Activated CD4-positive, alpha-beta T cell treated with anti-CD3 and anti-CD28 coated beads, Interleukin-2, amount 50 U/mL, for 48 hours (primary cell): ENCODE measurements at places on chromosomes 3 and 15.
A peak's percentile ranks its signal among the peaks of the same experiment; 100 is the strongest.

DNA sequence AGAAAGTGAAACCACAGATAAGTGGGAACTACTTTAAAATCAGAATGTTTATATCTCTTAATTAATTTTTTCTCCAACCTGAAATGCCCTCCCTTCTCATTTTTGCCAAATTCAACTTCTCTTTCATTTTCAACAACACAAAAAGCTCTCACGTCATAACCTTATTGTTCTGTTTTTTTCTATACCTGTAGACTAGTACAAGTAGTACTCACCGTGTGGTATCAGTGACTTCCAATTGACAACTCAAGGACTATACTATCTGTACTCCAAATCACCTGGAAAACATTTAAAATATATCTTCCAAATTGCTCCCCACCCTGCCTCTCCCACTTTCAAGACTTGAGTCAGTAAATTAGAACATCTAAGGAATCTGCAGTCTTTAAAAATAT lies 72.8 kb upstream of the ZNF280D start:
- no peak for DNase-seq

- DNase-seq: peak; percentile 21
Observed at GRCh38 chr3:141476033-141476432, 10.8 kb upstream of the RASA2 start.

GRCh38 chr3:177490626-177491025 lies 293.3 kb upstream of the TBL1XR1 start:
- DNase-seq: no peak

GRCh38 chr3:73609315-73609641 lies 15.5 kb downstream of the PDZRN3 start:
- no peak for DNase-seq

GRCh38 chr15:37783290-37783689 lies 151.2 kb upstream of the TMCO5A start:
- DNase-seq: no peak

DNA sequence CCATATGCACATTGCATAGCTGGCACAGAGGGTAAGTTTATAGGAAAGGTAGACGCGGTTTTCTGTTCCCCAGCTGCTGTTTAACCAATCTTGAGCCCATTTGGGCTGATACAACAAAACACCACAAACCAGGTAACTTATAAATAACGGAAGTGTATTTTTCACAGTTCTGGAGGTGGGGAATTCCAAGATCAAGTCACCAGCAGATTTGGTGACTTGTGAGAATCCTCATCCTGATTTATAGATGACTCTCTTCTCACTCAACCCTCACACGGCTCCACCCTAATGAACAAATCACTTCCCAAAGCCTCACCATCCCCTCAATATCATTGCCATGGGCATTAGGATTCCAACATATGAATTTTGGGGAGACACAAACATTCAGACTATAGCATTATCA lies 694.4 kb upstream of the NR2F2 start:
- no peak for DNase-seq

- DNase-seq: no peak
Observed at GRCh38 chr3:88151358-88151757, 1.6 kb downstream of the C3orf38 start.

- DNase-seq: no peak
Observed at GRCh38 chr3:87674397-87675161, 384.2 kb downstream of the CGGBP1 start.

- no peak for DNase-seq
Observed at GRCh38 chr15:65611888-65612615, 1.1 kb upstream of the INTS14 start.
